T-helper 22 cell (primary cell): ENCODE measurements at places on chromosomes 1 and 21.

GRCh38 chr1:1204998-1205768 lies 1.2 kb downstream of the TNFRSF18 start:
- DNase-seq, result no peak

- no peak for DNase-seq
Measured at GRCh38 chr1:72885841-72886240, 603.5 kb upstream of the NEGR1 start.

DNA sequence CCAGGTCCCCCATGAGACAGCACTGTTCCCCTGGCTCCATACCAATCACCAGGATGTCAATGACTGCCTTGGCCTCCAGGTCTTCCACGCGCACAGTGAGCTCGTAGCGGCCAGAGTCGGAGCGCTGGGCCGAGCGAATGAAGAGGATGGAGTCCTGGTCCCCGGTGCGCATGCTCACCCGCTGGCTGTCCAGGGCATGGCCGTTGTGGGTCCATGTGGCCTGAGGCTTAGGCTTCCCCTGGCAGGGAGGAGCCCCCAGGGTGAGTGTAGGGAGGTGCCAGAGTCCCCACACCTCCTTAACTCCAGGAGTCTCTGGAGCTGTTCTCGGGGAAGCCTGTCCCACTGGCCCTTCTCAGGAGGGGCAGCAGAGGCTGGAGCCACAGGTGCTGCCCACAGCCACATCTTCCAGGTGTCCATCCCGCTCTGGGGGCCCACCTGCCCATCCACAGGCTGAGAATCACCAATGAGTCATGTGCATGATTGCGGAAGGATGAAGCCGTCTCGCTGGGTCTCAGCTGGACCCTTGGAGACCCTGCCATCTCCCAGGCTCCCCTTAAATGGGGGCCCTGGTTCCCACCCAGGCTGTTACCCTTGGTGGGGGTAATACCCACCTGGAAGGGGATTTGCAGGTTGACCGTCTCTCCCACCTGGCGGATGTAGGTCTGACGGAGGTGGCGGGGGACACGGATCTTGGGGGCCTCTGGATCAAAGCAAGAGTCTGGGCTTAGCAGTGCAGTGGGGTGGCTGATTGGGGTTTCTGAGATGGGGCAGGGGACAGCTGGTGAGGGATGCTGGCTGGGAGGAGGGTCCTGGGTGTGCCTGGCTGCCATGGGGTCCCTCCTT lies 4.1 kb downstream of the MYBPH start:
- DNase-seq, result no peak

DNA sequence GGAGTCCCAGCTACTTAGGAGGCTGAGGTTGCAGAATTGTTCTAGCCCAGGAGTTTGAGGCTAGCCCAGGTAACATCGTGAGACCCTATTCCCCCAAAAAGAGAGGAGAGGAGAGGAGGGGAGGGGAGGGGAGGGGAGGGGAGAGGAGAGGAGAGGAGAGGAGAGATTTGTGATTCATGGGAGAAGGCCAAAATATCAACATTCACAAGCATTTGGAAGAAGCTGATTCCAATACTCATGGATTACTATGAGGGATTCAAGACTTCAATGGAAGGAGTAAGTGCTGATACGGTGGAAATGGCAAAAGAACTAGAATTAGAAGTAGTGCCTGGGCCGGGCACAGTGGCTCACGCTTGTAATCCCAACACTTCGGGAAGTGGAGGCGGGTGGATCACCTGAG lies 187.8 kb downstream of the EIF4G3 start:
- DNase-seq, result no peak

DNA sequence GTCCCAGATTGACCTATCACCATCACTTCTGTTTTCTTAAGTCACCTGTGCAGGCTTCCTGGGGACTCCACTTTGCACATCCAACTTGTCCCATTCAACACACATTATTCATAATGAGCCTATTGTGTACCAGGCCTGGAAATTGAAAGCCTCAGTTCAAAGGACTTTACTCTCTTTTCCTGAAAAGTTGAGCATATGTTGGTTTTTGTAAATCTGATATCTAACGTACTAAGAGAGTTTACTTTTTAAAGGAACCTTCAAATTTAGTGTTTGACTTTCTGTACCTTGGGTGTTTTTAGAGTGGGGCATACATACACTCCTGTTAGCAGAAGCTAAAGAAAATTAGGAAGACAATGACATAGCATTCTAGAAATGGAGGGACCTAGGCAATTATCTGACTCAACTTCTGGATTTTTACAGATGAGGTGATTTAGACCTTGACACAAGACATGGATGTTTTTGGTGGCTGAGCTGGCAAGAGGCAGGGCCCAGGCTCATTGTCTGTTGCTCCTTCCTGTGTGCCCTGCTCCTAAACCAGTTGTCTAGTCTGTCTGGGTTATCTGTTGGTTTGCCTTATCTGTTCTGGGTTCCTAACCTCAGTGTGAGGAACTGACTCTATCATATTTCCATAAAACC lies 336.5 kb downstream of the RPS6KC1 start:
- no peak for DNase-seq

GRCh38 chr1:89697383-89697782 lies 64.5 kb downstream of the LRRC8C start:
- DNase-seq, result no peak

DNA sequence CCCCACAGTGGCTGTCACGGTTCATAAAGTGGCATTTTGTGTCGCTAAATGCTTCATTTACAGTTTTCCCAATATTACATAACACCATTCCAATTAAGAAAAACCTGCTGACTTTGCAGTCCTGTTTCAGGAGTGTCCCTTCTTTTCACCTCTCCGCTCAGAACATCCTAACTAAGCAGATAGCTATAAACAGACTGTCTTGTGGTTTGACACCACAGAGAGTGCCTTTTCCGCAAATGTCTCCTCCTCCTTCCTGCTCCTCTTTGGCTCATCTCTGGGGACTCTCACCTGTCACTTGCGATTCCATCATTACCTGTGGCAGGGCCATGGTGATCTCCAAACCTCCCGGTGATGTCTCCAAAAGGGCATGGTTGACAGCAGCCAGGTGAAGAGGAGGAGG lies 119.0 kb downstream of the CNIH3 start:
- no peak for DNase-seq

DNA sequence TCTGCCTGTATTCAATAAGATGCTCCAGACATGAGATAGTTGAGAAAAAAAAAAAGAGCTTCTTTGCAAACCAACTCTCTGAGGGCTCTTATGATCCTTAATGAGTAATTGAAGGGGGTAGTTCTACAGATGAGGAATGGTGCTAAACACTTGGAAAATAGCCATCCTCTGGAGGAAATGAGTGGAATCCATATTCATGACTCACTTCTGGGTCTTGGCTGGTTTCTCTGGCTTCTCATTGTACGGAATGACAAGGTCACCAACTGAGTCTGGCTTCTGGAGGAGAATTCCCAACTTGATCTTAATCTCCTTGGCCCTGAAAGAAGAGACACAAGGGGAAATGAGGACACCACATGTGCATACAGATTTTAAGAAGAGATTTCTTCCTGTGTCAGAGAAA lies 34.7 kb downstream of the RGS5 start:
- no peak for DNase-seq

GRCh38 chr1:19121192-19121591 lies 88.9 kb downstream of the UBR4 start:
- DNase-seq, result no peak

DNA sequence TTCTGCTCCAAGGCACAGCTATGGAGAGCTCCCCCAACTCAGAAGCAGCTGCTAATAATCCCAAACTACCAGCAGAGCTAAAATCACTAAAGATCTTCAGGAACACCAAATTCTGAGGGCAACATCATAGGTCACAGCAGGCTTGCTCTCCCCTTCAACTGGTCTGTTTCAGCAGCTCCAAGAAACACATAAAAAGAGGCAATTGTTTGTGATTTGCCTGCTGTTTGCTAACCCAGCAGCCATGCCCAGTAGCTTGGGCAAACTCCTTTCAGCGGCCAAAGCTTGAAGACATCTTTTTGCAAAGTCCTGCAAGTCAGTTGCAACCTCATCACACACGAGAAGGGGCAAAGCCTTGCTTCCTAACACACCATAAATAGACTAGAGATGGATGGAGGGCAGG lies 8.9 kb downstream of the ERI3 start:
- DNase-seq, result no peak

- no peak for DNase-seq
Measured at GRCh38 chr1:98164509-98164908, 243.7 kb upstream of the DPYD start.

- no peak for DNase-seq
Measured at GRCh38 chr1:219555806-219556205, 57.1 kb downstream of the ZC3H11B start.

DNA sequence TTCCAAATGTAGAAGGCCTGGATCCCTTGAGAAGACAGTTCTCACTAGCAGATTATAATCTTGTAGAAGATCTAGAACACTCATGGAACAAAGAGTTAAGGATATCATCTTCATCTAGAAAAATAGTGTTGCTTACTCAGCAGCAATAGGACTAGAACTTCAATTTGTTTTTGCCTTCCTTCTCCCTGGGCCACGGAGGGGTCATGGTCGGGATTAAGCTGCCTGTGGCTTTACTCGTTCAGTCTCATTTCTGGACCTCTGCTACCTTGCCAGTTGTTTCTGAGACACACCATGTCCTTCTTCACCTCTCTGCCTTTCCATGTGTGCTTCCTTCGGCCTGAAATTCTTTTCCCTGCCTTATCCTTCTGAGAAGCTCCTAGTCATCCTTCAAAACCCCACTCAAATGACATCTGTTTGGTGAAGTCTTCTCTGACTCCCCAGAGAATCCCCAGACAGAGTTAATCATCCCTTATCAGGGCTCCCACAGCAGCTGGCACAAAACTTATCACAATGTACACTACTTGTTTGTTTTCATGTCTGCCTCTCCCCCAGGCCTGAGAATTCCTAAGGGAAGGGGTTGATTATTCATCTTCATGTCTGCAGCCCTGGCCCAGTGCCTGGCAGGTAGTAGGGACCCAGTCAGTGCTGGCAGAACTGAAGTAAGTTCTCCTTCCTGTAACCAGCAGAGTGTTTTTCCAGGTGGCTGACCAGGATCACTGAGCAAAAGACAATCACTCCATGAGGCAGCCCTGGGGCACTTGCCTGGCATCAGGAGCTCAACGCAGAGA lies 15.5 kb upstream of the SNX27 start:
- DNase-seq, result no peak

- no peak for DNase-seq
Measured at GRCh38 chr1:94798054-94798453, 22.1 kb upstream of the SLC44A3 start.

DNA sequence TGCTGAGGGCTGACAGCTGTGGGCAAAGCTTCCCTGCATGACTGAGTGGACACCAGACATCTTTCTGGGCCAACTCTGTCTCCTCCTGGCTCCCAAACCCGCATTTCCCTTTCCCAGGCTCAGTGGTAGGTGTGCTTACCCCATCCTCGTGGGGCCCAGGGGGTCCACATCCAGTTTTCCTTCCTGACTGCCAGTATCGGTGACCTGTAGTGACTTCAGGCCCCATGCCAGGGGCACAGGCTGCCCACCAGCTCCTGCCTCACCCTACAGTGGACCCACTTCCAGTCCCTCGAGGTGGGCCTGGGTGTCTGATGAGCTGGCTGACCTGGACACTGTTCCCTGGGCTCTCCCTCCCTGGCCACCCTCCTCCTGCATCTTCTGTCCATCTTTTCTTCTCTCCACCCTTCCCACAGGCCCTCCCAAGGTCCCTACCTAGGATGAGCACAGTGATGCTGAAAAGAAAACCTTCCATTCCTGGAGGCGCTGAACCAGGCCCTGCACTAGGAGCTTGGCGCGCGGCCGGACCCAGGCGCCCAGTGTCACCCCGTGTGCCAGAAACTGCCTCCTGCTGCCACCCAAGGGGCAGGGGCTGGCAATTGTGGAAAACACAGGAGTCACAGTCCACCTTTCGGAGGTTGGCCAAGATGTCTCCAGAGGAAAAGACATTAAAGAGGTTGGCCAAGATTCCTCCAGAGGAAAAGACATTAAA lies 67.1 kb downstream of the RUNX3 start:
- DNase-seq, result no peak

DNA sequence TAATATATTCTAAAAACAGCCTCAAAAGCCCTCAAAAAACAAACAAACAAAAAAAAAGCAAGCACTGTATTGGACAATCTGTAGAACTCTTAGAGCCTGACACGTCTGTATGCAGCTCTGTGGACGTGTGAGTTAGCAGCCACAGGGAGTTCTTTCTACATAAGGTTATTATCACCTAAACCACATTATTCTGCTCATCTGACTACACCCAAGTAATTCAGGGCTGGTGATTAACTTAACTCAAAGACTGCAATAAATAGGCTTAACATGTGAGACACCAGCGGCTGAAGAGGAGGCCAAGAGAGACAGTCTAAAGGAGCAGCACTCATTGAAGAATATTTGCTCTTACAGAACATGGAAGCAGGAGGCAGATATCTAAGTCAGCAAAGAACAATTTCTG lies 316.0 kb downstream of the VAV3 start:
- no peak for DNase-seq

DNA sequence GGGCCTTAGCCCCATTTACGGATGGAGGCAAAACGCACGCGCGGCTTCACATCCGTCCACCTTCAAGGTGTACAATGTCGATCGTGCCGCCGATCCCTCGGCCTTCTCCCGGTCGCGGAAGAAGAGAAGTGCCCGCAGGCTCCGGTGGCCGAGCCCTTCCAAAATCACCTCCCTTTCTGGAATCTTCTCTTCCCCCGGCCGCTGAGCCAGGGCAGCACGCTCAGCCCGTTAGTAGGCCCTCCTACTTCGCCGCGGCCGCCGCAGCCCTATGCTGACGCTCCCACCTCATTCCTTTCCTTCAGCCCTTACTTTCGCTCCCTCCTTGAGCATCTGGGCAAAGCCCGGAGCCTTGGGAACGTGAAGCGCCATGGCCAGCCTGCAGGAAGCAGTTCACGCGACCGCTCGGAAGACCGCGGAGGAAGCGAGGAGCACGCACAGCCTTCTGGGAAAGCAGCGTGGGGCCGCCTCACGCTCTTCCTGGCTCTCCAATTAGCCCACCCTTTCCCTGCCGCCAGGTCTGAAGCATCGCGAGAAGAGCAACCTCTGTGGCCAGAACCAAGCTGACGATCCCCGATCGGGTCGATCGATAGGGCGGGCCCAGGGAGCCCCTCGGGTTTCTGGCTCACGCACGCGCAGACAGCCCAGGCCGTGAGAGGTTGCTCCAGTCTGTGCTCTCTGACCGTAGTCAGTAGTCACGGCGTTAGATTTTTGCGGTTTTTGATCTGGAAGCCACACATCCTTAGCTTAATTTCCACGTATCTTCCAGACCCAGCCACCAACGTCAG lies at the start of gene CCT8:
CCT8 (minus strand) TSS at position 427 of the 785 bp plus-strand sequence; CDS start at position 369, 58 bp downstream.
- DNase-seq, result peak; percentile 99

DNA sequence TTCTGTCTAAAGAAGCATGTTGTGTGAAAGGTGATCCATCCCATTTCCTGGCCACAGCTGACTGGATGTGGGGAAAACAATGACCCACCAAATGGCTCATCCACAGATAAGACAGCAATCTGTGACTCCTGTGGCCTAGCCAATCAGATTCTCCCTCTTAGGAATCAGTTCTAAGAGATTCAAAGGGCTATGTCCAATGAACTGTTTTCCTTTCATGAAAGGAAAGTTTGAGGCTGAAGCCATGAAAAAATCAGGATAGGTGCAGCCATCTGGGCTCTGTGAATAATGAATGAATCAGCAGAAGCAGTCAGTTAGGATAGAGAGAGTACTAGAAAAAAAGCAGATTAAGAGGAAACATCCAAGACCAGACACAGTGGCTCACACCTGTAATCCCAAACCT lies 164.7 kb downstream of the NRIP1 start:
- DNase-seq, result no peak

GRCh38 chr1:84269306-84269705 lies 32.2 kb upstream of the SAMD13 start:
- DNase-seq, result no peak
